NCI-H1694 (cell line): ENCODE measurements at places on chromosomes 7 and 10.

DNA sequence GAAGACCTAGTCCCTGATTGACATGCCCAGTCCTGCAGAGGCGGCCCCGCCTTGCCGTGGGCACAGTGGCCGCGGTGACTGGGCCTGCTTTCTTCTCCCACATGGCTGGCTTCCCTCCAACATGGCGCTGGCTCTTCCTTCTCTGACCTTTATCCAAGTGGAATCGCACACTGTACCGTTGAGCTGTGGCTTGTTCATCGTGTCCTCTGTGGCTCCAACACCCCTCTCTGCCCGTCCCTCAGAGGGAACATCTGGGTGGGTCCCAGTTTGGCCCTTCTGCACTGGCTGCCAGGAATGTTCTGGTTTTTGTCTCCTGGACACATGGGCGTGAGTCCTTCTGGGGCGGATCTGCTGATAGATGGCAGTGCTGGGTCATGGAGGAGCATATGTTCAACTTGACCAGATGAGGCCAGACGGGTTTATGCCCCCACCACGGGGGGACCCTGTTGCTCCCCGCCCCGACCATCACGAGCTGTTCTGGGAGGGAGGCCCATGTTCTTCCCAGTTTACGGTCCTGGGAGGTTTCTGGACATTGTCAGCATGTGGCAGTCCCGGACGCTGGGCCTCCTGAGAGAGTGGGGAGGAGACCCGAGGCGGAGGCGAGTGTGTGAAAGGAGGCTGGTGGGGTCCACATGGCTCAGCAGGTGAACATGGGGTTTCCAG is 63.5 kb downstream of the LHPP start:
- DNase-seq, result no peak

- DNase-seq, result no peak
Observed at GRCh38 chr7:101673951-101674350, 44.9 kb upstream of the MYL10 start.

GRCh38 chr7:94655126-94655847 is 646 bp downstream of the SGCE start:
- peak; percentile 25 for DNase-seq

DNA sequence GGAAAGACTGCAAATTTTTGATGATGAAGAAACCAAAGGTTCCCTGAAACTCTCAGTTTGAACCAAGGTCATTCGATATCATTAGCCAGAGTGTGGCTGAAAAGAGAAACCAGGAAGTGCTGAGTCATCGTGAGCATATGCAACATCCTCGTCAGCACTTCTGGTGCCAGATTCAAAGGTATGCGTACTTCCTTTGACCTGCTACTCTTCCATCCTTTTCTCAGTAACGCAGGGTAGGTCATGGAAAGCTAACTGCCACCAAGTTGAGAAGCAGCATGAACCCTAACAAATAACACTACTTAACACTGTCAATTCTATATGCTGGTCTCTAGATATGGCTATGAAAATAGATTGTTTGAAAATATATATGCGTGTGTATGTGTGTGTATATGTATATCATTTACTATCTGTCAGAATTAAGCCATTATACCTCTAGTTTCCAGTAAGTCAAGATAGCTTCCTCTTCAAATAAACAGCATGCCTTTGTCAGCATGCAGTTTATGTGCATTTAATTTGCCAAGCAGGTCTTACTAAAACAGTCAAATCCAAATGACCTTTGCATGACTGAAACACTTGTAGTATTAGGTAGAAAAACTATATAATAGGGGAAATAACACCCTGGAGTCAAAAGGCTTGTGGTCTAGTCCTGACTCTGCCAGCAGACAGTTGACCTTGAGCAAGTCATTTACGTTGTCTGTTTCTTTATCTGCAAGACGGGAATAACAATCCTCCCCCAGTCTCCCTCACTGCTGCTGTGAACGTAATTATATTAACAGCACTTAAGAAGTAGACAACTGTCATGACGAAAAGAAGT is 26.4 kb downstream of the CDK6 start:
- no peak for DNase-seq

- no peak for DNase-seq
Observed at GRCh38 chr7:979886-980571, 3.0 kb upstream of the CYP2W1 start.

GRCh38 chr7:158414002-158414401 is 173.6 kb downstream of the PTPRN2 start:
- no peak for DNase-seq

GRCh38 chr7:148434181-148434757 is 156.3 kb upstream of the C7orf33 start:
- DNase-seq, result peak; percentile 37

GRCh38 chr7:36777855-36778254 is 53.6 kb upstream of the AOAH start:
- DNase-seq, result no peak

DNA sequence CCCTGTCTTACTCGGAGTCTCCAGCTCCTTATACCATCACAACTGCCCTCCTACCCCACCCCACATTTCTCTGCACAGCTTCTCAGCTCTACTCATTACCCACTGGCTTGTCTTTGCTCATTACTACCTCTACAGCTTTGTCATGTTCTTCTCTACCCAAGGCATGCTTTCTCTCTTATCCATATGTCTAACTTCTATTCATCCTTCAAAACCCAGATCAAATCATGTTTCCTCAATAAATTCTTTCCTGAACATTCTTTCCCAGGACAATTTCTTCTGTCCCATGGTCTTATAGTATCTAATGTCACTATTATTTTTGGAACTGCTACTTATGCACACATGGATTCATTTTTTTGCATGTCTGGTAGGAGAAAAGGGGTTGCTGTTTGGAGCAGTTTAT is 231.4 kb downstream of the PTEN start:
- DNase-seq, result no peak

DNA sequence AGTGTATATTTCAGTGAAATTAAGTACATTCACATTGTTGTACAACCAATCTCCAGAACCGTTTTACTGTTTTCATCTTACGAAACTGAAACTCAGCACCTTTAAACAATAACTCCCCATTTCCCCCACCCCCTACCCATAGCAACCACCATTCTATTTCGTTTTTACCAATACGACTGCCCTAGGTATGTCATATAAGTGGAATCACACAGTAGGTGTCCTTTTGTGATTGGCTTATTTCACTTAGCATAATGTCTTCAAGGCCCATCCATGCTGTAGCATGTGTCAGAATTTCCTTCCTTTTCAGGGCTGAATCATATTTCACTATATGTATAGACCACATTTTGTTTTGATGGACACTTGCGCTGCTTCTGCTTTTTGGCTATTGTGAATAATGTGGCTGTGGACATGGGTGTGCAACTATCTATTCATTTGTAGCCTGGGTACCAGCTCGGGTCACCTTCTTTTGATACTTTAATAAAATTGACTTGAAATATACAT is 34.3 kb upstream of the DLG5 start:
- DNase-seq, result no peak

GRCh38 chr7:88203401-88203800 is 16.4 kb downstream of the SRI start:
- peak; percentile 10 for DNase-seq

DNA sequence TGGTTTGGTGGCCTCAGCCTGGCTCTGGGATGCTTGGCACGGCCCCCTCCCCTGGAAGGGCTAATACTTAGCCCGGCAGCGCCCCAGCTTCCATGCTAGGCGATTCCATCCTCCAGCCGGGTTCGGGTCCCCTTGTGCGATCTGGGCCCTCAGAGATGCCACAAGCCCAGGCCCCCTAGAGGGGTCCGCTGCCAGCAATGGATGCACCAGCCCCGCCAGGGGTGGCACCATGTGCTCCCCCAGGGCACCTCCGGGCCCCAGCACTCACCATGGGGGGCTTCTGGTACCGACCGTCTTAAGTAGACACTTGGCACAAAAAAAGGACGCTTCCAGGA is 125.7 kb upstream of the KCTD7 start:
- DNase-seq, result no peak

DNA sequence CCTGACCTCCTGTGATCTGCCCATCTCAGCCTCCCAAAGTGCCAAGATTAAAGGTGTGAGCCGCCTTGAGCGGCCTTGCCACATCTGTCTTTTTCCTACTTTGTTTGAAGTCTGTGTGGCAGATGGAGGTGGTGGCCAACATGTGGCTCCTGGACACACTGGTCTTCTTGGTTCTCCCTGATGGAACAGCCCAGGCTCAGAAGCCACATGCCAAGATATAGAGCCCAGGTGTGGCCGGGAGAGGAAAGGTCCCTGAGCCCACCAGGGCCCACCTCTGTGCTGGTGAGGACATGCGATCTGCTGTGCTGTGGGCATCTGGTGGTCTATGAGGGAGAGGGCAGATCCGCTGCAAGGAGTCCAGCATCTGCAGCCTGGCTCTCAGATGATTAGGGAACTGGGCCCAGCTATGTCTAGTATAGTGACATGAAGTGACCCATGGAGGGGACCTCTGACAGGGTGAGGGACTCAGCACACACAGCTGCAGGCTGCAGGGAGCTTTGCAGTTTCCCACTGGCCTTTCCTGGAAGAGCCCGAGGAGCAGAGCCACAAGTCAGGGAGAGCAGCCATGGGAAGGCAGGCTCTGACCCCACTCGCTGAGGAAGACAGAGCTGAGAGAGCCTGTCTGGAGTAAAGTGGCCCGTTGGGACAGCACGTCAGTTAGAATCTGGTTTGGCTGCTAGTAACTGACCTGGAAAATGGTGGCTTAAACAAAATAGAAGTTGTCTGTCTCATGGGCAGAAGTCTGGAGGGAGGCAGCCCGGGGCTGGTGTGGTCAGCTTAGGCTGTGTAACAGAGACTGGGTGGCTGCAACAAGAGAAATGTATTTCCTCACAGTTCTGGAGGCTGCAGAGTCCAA is 25.9 kb downstream of the ADCY1 start:
- no peak for DNase-seq

GRCh38 chr7:73690646-73691045 is 7.2 kb downstream of the BUD23 start:
- no peak for DNase-seq

DNA sequence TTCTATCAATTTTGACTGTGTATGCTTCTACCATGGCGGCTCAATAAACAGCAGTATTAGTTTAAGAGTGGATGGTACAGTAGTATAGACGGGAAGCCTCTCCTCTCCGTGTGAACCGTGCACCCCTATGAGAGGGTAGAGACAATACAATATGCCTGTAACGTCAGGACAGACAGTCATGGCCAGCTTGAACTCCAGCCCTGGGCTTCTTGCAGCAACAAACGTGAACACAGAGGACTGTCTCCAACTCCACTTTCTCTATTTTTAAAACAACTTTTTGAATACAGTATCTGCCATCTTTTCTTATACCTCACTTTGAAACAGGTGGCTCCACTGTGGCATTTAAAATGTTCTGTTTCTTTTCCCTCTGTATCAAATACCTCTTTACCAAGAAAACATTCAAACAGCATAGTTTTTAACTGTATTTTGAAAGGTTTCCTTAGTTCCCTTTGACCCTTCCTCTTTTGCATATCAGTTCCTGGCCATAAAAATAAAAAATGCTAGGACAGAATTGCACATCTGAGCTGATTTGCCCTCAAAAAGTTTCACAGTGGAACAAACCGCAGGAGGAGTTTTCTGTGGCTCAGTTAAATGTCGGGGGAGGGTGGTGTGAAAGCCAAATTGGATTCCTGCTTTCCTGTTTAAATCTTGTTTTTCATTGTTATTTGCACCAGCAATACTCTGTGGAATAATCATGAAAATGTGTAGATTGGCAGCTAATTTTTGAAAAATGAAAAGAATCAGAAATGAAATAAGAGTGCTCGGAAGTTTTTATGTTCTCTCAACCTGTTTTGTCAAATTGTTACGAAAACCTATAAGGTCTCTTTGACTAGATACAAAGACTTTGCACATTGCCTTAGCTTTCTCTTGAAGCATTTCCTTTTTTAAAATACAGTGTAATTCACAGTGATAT is 8.0 kb downstream of the IKZF1 start:
- no peak for DNase-seq

DNA sequence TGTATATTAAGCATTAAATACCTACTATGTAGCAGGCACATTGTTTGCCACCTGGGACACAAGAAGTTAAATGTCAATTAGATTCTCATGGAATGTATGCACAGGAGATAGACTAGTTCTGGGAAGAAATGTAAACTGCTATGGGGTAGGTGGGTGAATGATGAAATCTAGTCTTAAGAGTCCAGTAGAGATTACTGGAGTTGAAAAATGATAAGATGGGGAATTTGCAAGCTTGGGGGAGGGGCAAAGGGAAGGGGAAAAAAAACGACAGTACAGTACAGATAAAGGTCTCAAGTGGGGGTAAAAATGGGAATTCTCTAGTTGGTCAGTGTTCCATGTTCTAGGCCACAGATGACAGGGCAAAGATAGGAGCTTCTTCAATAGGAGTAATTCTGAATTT is 94.4 kb downstream of the ATE1 start:
- DNase-seq, result no peak

DNA sequence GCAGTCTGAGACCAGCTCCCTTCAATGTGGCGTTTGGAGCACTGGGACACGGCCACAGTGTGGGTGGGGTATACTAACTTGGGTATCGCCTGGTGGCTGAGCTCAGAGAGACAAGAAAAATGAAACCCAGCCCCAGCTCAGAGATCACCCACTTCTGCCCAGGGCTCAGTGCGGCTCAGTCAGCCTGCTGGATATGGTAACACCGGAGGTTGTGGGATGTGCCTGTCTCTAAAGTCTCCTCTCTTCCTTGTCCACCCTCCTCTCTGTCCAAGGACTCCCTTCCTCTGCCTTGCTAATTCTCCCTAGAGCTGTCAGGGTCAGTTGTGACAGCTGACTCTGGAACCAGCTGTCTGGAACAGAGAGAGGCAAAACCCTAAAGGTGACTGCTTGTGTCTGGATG is 149.1 kb downstream of the PTPN20 start:
- no peak for DNase-seq

DNA sequence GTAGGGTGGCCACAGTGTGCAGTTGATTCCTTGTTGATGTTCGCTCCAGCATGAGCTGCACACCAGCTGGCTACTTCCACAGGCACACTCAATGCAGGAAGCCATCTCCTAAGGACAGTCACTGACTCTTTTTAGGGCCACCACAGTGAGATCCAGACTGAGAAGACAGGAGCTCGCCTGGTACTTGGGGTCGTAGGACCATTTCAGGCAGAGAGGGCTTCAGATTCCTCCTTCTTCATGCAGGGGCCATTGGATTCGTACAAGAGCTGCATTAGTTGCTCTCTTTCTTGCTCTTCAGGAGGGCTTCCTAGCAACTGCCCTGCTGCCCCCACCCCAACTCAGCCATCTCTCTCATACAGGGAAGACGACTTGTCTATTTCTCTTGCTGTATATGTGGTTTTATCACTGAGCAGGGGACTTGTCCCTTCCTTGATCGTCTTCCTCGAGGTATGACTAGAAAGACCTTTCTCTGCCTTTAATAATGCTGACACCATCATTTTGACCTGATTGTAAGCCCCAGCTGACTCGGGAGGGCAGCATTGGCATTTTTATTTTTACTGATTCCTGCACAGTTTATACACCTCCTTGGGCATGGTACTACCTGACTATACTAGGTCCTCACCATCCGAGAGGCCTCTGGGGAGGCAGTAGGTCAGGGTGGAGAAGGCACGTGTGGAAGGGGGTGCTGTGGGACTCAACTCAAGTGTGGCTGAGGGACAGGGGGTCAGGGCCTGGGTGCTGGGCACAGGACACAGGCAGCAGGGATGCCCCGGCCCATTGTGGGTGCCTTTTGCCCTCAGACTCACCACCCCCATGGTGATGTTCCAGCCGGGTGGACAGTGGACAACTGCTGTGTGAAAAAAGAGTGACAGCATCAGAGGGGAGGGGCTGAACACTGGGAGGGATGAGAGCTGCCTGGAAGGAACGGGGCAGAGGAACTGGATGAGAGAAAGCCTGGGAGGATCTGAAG is 136.7 kb upstream of the ZNF746 start:
- no peak for DNase-seq

GRCh38 chr10:80539421-80540031 is 1.8 kb downstream of the SH2D4B start:
- peak; percentile 27 for DNase-seq
